ENCODE measurements at places on chromosomes 1 and 21.

- DNase-seq, result no peak
Observed at GRCh38 chr1:68278221-68278620, 45.9 kb upstream of the WLS start.

GRCh38 chr1:39615086-39615673 lies 24.3 kb downstream of the HEYL start:
- DNase-seq, result no peak

DNA sequence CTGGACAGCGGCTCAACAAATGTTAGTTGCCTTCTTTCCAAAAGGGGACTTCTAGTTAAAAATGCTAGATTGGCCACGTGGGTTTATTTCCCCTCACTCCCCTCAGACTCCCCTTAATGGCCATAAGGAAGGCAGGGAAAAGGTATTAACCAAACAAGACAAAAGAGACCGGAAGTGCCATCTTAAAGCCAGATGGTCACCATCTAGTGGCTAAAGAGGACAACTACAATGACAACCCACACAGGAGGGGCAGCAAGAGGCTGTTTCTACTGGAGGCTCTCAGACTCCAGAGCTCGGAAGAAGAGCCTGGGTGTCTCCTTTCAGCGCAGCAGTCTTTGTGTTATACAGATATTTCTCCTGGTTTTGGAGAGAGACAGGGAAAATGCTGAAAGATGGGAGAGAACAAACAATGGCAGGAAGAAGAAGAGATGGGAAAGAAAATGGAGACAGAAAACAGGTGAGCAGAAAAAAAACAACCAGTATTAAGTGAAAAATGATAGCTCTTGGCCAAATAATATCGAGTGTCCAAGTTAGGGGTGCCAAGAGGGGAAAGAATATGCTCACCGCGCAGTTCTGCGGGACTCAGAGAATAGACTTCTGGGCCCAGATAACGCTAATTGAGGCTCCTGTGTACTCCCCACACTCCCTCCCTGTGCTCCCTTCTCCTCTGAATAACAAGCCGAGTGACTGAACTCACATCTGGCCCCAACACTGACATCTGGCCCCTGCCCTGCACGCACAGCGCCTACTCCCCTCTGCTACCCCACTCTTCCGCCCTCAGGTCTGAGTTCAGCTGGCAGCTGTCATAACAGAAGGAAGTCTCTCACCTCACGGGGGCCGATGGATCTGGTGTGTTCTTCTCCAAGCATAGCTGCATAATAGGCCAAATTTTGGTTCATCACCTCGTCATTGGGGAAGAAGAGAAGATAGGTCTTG lies 9.6 kb downstream of the P3H1 start:
- no peak for DNase-seq

DNA sequence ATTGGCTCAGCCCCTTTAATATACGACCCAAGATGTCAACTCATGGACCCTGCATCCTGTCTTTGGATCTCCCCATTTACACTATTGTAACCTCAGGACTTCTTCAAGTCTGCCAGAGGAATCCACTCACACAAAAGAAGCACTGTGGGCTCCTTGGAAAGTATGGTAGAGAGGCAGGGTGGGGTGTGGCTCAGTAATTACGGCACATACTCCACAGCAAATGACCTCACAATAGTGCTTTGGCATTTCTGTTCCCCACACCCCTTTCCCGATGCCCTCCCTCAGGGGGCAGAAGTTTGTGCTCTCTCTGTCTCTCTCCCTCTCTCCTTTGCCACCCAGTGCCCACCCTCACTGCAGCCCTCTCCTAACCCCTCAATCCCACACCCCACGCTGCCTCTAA lies 27.8 kb upstream of the IFNAR2 start:
- no peak for DNase-seq

- DNase-seq, result no peak
Observed at GRCh38 chr1:152646656-152647055, 16.5 kb upstream of the LCE2D start.

DNA sequence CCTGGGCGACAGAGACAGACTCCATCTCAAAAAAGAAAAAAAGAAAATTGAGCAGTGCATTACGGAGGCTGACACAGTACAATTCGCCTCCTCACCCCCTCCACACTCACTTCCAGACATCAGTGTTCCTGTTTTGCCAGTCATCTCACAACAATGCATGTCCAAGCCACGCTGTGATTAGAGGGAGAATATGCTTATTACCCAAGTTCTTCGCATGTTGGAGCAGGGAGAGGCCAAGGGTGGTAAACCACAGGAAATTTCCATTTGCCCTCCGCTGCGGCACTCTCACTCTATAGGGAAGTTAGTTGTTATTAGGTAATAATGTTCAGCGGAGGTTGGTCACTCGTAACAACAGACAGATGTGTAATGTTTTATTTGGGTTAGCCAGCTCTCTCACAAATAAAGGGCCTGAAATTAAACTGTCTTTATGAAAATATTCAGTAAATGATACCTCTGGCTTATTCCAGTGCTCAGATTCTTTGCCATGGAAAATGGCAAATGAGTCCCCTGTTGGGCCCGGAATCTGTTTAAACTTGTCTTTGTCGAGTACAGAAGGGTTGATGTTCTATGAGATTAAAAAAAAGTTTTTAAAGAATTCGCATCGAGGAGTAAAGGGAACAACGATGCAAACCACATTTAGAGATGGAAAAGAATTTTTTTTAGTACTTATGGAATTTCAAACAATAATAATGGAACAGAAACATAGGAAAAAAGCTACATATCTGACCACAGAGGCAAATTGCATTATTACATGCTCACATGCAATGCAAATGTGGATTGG lies 33.1 kb downstream of the KCNJ15 start:
- no peak for DNase-seq

DNA sequence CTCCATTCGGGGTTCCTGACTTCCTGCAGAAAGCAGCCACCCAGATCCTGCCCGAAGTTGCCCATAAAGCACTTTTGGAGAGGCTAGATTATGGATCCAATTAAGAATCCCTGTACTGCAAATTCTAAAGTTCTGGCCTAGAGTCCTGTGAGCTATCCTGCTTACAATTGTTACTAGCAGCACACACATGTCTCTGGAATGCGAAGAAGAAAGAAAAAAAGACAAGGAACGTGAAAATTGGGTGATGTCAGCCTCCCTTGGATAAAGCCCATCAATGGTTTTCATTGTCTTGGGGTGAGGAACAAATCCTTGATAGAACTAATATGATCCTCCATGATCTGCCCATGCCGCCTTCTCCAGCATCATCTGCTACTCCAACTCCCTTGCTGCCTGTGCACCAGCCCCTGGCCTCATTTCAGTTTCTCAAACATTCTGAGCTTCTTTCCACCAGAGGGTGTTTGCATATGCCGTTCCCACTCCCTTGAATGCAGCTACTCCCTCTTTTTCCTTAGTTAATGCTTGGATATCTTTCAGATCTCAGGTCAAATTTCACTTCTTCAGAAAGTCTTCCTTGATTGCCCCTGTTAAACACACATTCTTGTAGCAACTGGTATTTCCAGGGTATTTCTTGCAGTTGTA lies 94.0 kb downstream of the ST6GALNAC5 start:
- DNase-seq, result no peak

DNA sequence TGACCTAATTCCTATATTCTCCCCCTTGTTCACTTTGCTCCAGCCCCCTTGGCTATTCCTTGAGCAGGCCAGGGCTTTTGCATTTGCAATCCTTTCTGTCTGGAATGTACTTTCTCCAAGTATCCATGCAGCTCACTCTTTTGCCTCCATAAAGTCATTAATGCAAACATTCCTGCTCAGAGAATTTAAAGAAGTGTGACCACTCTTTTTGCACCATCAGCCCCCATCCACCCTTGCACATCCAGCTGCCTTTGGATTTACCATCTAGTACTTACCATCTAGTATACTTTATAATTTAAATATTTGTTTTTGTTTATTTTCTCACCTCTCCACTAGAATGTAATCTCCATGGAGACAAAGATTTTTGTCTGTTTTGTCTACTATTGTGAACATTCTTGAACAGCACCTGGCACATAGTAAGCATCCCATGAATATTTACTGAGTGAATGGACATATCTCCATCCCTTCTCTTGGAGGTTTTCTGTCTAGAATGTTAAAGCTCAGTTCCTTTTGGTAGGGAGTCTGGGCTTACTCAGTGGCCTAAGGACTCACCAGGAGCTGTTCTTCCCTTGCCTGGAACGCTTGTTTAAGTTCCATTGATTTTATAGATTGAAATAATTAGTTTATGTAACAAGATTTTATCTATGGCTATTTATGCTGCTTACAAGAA lies 22.6 kb downstream of the SLAMF6 start:
- no peak for DNase-seq

GRCh38 chr1:153507926-153508583 lies 27.7 kb downstream of the S100A6 start:
- DNase-seq, result no peak

- DNase-seq, result no peak
Observed at GRCh38 chr1:46670134-46670533, 1.5 kb upstream of the TEX38 start.

DNA sequence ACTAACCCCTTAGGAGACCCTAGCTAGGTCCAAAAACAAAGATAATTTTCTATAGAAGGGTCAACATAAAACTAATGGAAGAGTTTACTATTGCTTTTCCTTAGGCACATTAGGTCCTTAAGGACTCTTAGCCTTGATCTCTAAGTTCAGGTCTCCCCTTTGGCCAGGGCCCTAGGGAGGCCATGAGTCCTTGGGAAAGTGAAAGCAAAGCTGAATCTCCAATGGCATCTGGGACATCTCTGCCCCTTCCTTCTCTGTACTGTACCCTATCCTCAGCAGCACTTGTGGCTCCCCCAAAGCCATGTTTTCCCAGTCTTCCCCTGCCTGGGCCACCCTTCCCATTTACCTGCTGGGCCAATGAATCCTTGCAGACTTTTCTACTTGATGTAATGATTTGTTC lies 14.3 kb downstream of the IER5 start:
- no peak for DNase-seq

DNA sequence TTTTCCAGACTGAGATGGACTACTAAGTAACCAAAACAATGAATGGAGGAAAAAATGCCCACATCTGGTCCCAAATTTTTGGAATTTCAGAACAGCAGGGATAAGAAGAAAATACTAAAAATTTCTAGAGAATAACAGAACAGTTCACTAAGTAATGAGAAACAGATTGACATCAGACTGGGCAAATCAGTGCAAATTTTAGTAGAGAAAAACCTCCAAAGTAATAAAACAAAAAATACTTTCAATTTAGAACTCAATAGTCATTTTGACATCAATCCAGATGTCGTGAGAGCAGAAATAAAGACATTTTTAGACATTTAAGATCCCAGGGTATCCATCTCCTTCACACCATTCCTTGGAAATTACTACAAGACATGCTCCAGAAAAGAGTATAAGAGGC lies 39.3 kb downstream of the CRP start:
- no peak for DNase-seq

DNA sequence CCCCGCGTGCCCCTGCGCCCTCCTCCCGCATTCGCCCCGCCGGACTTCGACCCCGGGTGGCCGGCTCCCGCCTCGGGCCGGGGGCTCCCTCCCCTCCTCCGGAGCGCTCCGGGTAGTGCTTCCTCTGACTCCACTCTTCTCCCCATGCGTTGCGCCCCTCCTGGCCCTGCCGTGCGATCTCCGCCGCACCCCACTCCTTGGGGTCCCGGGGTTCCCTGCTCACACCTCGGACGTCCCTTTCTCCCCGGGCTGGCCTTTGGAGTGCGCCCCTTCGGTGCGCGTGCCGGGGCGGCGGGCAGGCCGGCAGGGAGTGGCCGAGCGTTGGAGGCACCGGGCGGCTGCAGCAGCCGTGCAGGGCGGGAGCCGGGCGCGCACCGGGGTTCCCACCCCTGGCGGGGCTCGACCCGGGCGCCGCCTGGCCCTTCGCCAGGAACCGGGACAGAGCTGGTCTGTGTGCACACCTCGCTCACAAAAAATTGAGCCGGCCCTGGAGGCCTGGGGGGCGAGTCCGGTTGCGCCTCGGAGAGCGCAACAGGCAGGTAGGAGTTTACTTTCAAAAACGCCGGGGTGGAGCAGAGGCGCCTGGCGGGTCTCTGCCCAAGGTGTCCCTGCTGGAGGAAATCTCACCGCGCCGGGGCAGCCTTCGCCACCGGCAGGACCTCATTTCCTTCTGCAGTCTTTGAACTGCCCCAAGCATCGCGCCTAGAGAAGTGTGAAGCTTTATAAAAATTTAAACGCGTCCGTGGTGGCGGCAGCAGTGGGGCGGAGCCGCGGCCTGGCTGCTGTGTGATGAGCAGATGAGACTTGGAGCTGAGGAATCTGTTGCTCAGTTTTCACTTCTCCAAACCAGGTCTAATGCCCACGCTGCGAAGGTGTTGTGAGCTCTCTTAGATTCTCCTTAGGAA lies 650 bp downstream of the VANGL1 start:
- DNase-seq, result no peak

- no peak for DNase-seq
Observed at GRCh38 chr1:105872817-105873216, 1183.7 kb upstream of the PRMT6 start.

DNA sequence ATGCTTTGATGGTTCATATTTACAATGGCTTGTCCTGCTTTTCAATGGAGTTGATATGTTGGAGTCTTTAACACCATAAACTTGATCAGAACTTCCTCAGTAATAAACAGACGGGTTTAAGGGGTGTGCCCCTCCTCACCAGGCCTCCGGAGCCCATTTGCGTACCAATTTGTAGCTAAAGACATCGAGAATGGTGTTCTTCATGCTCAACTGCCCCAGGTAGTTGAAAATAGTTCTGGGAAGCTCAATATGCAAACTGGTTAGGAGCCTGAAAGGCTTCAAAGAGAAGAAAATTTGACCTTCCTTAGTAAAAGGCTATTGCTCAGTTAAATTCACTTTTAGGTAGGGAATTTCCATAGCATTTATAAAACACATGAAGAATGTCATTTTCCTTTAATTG lies 68.1 kb upstream of the RRP15 start:
- no peak for DNase-seq

GRCh38 chr1:154154534-154155191 lies at the start of gene NUP210L:
Gene NUP210L, minus strand, starts transcription at chr1:154155073.
- no peak for DNase-seq

DNA sequence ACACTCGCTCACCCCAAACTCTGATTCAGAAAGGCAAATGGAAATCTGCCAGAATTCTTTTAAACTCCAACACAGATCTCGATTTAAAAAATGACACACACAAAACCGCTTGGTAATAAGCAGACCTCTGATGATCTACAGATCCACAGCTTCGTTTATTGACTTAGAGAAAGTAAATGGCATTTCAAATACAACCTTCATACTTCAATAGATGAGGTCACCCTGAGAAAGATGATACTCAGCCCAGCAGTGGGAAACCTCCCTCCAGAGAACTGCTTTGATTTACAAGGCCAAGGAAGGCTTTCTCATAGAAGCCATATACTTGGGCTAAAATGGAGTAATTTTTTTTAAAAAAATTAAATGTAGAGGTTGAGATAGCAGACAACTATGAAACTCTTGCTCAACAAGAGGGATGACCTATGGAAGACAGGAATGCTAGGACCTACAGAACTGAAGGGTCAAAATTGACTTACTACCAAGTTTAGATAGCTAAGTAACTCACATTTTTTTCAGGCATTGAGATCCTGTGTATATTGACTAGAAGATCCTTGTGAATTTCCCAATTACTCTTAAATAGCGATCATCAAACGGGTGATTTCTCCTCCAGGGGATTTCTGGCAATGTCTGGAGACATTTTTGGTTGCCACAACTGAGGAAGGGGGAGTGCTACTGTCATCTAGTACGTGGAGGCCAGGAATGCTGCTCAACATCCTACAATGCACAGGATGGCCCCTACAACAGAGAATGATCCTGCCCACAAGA lies 143.9 kb downstream of the CLIC6 start:
- no peak for DNase-seq

Data from T-helper 9 cell (primary cell).